Stomach (tissue), 19 donors: ENCODE measurements at places on chromosomes 1 and 21. TPM values are rescaled to one million over a fixed set of nuclear protein-coding genes. Genes with fewer than 3 reads are reported as not detected.

GRCh38 chr1:48027533-48027835 is 30.3 kb upstream of the TRABD2B start:
- DNase-seq, result no peak

DNA sequence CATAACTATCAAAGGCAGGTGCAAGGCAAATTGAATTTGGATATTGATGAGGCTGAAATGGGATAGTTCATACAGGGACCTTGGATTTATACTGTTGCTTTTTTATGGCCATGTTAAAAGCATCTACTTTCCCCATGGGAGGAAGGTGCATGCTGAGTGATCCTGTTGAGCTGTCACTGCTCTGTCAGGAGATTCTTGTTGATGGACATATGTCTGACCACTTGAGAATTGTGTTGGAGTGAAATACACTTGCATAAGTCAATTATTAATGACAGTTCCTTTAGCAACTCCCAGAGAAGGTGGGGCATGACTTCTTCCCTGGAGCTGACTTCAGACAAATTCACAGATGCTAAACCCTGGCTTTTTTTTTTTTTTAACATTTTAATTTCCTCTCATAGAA is 58.4 kb upstream of the DYNLT5 start:
- no peak for DNase-seq

DNA sequence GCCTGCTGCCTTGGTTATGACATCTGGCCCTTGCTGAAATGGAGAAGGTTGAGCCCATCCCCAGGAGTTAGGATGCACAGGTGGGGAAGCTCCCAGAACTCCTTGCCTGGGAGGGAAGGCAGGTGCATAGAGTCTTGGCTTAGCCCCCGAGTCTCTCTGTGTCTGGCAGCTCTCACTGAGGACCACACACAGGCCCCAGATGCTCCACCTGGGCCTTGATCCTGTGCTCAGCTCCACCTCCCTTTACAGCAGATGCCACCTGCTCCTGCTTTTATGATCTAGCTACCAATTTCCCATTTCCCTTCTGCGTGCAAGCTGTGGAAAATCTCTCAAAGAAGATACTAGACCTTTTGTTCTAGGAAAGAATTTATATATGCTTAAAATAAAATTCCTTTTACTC is 28.8 kb upstream of the KCNJ6 start:
- no peak for DNase-seq

DNA sequence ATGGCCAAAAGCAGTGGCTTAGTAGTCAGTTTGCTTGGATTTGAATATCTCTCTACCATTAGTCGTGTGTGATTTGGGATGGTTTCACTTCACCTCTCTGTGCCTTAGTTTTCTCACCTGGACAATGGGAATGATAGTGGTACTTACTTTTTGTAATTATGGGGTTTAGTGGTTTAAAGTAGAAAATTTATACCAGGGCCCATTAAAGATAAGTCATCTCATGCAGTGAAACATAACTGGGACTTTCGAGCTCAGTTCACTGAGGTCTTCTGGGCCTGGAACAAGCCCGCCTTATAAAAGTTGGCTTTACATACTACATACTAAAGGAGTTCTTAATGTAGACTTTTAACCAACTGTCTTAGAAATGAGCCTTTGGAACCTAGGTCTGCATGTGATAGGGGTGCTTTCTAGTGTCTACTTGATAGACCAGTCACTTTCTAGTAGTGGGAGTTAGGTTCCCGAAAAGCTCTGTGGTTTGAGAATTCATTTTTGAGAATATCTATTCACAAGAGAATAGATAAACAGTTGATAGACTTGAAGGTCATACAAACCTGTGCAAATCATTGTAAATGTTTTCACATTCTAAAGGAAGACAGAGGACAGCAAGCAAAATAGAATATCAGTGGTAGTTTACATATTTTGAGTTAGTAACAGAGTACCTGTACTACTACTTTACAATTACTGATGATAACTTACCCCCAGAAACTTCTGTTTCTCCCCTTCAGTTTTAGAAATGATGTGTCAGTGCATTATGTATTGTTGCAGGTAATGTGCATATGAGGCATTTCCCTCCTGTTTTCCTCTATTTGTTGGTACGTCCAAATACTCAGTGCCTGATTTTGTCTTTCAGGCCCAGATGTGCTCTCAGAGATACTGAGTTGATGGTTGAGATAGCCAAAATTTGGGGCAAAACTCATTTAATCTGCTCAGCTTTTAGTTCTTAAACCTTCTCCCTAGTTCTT is 48.0 kb downstream of the DYRK1A start:
- DNase-seq, result no peak

GRCh38 chr21:28159396-28159795 is 833.3 kb downstream of the LTN1 start:
- DNase-seq, result no peak

The CMPK1 gene
- total RNA-seq, result 25.7 TPM
